CD4-positive, CD25-positive, alpha-beta regulatory T cell (primary cell): ENCODE measurements at places on chromosomes 12 and 14.
A peak's percentile ranks its signal among the peaks of the same experiment; 100 is the strongest.

DNA sequence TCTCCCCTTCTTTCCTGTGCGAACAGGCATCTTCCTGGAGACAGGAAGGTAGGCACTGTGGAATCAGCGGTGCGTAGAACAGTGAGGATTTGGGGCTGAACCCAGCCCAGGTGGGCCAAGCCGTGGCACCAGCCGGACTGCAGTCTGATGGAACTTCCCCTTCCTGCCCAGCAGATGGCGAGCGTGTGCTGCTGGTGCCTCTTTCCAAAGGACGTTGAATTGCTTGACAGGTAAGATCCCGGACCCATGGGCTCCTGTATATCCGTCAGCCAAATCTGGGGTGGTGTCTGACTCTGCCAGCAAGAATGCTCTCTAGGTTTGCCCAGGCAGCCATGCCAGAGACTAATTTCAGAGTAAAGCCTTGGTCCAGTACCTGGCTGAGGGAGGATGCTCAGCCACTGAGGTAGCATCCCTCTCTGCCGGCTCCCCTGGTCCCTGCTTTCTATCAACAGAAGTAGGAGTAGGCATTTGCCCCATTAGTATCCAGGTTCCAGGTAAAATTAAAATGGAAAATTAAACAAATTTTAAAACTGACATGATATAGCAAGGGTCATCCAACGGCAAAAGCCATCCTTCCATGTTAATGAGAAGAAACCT is 21.1 kb upstream of the KCNA5 start:
- peak; percentile 52 for DNase-seq

DNA sequence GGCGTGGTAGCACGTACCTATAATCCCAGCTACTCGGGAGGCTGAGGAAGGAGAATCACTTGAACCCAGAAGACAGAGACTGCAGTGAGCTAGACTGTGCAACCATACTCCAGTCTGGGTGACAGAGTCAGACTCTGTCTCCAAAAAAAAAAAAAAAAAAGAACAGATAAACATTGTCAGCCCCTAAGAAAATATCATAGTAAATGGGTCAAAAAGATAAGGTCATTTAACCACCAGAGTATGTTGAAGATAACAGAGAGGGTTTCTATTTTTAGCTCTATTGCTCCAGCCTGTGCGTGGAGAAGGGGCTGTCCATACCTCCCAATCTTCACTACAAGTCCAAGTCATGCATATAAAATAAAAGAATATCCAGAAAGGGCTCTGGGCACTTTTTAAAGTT is 15.4 kb downstream of the LGMN start:
- DNase-seq = no peak

- no peak for DNase-seq
Observed at GRCh38 chr12:125070112-125070511, 4.9 kb downstream of the AACS start.

DNA sequence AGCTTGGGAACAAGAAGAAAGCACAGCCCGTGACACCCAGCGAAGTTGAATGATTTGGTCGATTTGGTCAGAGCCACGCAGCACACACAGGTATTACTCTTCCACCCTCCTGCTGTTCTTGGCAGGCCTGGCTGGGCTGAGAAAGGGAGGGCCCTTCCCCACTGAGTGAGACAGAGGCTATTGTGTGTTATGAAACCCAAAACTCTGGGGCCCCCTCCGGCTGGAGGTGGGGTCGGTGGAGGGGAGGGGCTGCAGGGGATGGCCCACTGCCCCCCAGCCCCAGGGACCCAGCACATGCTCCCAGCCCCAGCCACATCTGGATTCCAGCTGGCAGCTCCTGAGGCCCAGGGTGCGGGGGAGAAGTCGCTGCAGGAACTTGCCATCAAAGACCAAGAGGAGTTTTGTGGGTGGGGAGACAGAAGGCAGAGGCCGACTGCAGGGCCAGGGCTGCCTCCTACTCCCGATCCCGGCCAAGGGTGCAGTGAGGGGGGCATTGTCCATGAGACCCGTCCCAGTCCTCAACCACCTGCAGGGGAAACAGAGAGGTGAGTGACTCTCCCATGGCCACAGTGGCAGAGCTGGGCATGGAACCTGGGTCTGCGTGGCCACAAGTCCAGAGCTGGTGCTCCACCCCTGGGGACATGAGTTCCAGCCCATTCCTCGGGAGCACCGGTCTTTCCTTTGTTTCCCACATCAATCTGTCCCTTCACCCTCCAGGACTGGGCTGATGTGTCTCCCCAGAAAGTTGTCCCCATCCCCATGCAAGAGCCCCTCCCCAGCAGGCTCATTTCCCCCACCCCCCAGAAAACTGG is 8.7 kb downstream of the TMEM119 start:
- DNase-seq = no peak

- DNase-seq = no peak
Observed at GRCh38 chr14:29820785-29821184, 106.9 kb downstream of the PRKD1 start.

- no peak for DNase-seq
Observed at GRCh38 chr12:65585648-65586602, 238.4 kb upstream of the HMGA2 start.

- DNase-seq = no peak
Observed at GRCh38 chr12:131872154-131873051, 22.0 kb upstream of the ULK1 start.
